ENCODE measurements at places on chromosomes 6 and 20. TPM values are rescaled to one million over a fixed set of nuclear protein-coding genes. Genes with fewer than 3 reads are reported as not detected.

DNA sequence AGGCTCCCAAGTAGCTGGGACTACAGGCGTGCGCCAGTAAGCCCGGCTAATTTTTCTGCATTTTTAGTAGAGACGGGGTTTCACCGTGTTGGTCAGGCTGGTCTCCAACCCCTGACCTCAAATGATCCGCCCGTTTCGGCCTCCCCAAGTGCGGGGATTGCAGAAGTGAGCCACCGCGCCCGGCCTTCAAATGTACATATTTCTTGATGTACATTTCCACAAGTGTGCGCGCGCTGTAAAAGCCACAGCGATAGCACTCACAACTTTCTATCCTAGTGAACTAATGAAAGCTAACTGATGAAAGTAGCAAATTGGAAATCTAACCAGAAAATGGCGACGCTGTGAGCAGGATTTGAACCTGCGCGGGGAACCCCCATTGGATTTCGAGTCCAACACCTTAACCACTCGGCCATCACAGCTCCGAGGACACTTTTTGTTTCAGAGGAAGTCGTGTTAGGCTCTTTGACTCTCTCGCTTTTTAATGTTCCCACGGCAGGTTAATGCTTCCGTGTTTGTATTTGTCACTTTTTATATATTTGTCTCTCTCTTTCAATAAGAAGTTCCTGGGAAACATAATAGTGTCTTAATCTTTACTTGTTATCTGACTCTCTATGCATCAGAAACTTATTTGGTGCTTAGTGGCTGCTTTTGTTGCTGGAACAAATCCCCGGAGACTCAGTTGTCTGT, 199.4 kb upstream of the ZNF184 start:
- peaks cover 92% of the 10 kb centered on the region for H3K27me3 ChIP-seq
- H3K36me3 ChIP-seq, result no peaks in the 10 kb centered on the region
- H3K4me3 ChIP-seq, result peak overlapping the region; percentile 58
- DNase-seq, result peak; percentile 88
- no peak overlapping the region for H3K27ac ChIP-seq

DNA sequence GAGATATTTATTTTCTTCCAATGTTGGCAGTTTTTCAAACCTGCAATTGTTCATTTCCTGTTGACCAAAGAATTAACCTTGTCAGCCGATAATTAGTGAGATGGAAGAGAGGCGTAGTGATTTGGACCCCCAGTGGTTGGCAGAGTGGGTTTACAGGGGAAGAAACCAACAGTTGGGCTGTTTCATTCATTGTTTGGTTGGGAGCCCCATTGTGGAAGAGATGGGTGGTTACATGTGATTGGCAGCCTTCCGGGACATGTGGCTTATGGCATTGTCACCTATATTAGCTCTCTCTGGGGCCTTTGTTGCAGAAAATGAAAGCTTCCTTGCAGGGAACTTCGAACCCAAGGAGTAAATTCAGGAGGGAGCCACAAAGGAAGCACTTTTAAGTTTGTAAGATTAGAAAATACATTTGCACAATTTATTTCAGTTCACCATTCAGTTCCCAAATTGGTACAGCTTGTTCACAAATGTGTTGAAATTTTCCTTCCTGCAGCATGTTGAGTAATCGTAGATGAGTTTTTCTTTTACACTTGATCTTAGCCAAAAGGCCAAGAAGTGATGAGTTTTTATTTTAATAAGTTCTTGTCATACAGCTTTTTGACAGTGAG, 50.3 kb upstream of the CDKAL1 start:
- peaks cover 27% of the 10 kb centered on the region for H3K36me3 ChIP-seq
- peak overlapping the region; percentile 16 for H3K4me3 ChIP-seq
- H3K27ac ChIP-seq, result peak overlapping the region; percentile 87
- peak; percentile 78 for DNase-seq

DNA sequence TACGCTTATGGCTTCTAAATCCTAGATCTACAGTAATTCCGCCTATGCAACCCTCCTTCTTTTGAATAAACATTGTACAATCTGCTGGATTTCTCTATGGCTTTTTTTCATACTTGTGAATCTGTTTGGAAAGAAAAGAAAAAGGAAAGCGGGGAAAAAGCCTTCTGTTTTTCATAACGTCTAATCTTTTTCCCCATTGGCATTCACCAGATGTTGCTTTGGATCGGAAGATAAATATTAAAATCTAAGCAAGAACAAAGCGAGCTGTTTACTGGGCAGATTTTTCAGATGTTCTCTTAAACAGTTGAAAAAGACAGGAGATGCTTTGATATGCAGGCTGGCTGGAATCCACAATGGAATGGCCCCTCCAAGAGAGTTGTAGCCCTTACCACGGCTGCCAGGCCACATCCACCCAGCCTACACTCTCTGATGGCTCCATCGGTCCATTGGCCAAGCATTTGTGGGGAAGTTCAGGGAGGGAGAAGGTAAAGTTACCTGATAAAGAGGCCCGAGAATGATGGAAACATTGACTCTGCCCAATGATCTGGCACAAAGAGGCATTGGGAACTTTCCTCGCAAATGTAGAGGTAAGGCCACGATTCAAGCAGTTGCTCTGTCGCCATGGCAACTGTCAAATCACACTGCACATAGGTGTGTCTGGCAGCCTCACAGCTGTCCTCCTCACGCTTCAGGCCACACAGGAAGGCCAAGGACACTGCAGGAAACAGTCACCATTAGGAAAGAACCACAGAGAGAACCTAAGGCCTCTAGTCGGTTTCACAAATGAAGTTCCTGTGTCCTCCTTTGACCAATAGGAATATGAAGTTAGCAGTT, 70.3 kb downstream of the PKHD1 start:
- no peaks in the 10 kb centered on the region for H3K36me3 ChIP-seq
- no peak overlapping the region for H3K4me3 ChIP-seq
- DNase-seq, result peak; percentile 24
- no peaks in the 10 kb centered on the region for H3K27me3 ChIP-seq
- peaks cover 8% of the 10 kb centered on the region for H3K4me1 ChIP-seq
- H3K27ac ChIP-seq, result no peak overlapping the region

- no peaks in the 10 kb centered on the region for H3K4me1 ChIP-seq
- H3K4me3 ChIP-seq, result no peak overlapping the region
- H3K36me3 ChIP-seq, result no peaks in the 10 kb centered on the region
Measured at GRCh38 chr6:166786704-166787293, 159.7 kb upstream of the RPS6KA2 start.

DNA sequence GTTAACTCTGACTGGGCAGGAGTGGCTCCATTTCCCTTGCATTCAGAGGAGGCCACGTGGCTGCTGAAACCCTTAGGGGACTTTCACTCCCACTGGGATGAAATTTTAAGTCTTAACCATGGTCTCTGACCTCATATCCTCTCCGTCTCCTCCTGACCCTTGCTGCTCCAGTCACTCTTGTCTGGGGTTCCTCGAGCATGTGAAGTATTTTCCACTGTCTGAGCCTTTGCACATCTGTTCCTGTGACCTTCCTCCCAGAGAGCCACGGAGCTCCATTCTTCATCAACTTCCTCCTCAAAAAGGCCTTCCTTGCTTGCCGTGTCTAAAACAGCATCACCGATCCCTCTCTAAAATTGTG, 153.0 kb upstream of the UST start:
- H3K27me3 ChIP-seq, result no peaks in the 10 kb centered on the region
- no peak overlapping the region for H3K4me3 ChIP-seq
- no peak for DNase-seq
- peaks cover 3% of the 10 kb centered on the region for H3K4me1 ChIP-seq
- no peaks in the 10 kb centered on the region for H3K36me3 ChIP-seq
- H3K27ac ChIP-seq, result no peak overlapping the region

GRCh38 chr6:34970957-34971356, 81.9 kb downstream of the ANKS1A start:
- no peaks in the 10 kb centered on the region for H3K27me3 ChIP-seq
- DNase-seq, result no peak
- no peak overlapping the region for H3K27ac ChIP-seq
- no peaks in the 10 kb centered on the region for H3K4me1 ChIP-seq
- no peak overlapping the region for H3K4me3 ChIP-seq

Gene ANKS1A
- 25.6 TPM for total RNA-seq

DNA sequence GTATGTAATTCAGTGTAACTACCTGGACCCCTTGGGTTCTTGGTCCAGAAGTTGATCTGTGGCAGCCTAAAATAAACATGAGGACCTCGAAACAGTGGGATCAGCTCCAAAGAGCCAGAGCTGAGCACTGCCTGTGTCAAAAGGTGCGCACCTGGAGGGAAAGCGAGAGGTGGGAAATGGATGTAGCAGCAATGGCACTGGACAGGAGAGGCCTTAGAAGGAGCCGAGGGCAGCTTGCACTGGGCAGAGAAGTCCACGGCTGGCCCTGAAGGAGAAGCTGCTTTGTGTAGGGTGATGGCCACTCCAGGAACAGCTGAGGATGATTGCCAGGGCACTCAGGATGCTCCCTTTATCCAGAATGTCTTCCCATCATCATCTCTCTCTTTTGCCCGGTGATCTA, 213.9 kb upstream of the SNX9 start:
- no peaks in the 10 kb centered on the region for H3K36me3 ChIP-seq
- H3K27ac ChIP-seq, result no peak overlapping the region

DNA sequence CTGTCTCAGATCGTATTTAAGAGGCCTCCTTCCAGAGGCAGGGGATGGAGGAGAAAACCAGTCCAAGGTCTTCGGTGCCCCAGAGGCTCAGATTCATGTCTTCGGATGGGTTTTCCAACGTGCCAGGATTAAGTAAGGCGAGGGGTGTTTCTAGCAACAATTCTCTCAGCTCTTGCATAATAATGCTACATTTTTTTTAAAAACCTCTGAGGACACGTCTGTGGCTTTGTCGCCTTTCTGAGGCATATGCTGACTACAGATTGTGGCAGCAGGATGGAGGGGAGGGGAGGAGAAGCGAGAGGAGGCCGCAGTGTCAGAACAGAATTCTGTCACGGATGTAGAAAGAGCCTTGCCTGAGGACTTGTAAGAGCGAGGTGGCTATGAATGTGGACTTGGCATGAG, 17.7 kb upstream of the CCDC167 start:
- no peaks in the 10 kb centered on the region for H3K36me3 ChIP-seq
- H3K27me3 ChIP-seq, result peaks cover 23% of the 10 kb centered on the region
- H3K27ac ChIP-seq, result no peak overlapping the region
- no peak for DNase-seq
- H3K4me3 ChIP-seq, result no peak overlapping the region

Gene UBE2J1
- total RNA-seq, result 43.0 TPM

Gene TEAD3
- total RNA-seq, result 9.7 TPM

DNA sequence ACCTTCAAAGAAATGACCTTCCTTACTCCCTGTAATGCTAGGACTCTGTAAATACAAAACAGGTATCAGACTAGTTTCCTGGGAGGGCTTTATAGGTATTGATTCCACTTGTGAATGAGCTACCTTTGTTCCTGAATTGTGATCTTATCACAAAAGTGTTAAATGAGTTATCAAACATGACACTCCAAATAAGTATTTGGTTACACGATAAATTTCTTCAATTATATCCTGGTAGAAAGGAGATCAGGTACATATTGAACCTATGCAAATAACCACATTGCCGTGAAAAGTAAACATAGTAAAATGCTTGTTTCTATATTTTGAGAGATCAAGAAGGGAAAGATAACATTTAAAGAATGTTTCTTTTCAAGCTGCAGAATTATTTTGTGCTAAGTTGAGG, 285.3 kb downstream of the HIVEP2 start:
- H3K27me3 ChIP-seq, result no peaks in the 10 kb centered on the region
- H3K4me1 ChIP-seq, result no peaks in the 10 kb centered on the region
- no peak overlapping the region for H3K4me3 ChIP-seq
- H3K36me3 ChIP-seq, result no peaks in the 10 kb centered on the region

GRCh38 chr6:155708100-155708499, 252.5 kb upstream of the NOX3 start:
- no peaks in the 10 kb centered on the region for H3K27me3 ChIP-seq
- H3K27ac ChIP-seq, result no peak overlapping the region
- no peak for DNase-seq
- no peaks in the 10 kb centered on the region for H3K4me1 ChIP-seq

GRCh38 chr6:147000545-147001488, 203.4 kb upstream of the STXBP5 start:
- no peaks in the 10 kb centered on the region for H3K36me3 ChIP-seq
- no peak overlapping the region for H3K4me3 ChIP-seq
- DNase-seq, result no peak
- H3K4me1 ChIP-seq, result no peaks in the 10 kb centered on the region
- H3K27me3 ChIP-seq, result no peaks in the 10 kb centered on the region

GRCh38 chr6:164042212-164042611, 627.7 kb downstream of the QKI start:
- H3K36me3 ChIP-seq, result no peaks in the 10 kb centered on the region
- no peak for DNase-seq
- no peaks in the 10 kb centered on the region for H3K4me1 ChIP-seq
- H3K27me3 ChIP-seq, result no peaks in the 10 kb centered on the region
- H3K27ac ChIP-seq, result no peak overlapping the region

- H3K4me3 ChIP-seq, result no peak overlapping the region
- H3K27me3 ChIP-seq, result no peaks in the 10 kb centered on the region
- DNase-seq, result peak; percentile 38
- H3K27ac ChIP-seq, result no peak overlapping the region
Measured at GRCh38 chr6:158793432-158793831, 25.7 kb downstream of the EZR start.

DNA sequence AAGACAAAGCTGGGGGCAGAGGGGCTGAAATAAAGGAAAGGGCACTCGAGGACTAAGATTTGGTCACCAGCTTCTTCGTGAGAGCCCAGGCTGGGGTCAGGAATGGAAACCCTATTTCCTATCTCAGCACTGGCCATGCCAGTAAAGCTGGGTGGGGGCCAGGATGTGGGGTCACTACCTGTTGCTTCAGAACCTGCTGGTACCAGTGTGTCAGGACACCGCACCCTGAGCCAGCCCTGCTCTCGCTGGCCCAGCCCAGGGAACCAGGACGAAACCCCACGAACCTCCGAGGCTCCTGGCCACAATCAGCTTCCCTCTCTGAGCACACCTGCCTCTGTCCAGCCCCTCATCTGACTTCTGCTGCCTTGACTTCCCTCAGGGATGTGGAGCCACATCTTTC, 2.1 kb downstream of the CDSN start:
- no peak overlapping the region for H3K27ac ChIP-seq
- no peaks in the 10 kb centered on the region for H3K36me3 ChIP-seq
- H3K27me3 ChIP-seq, result no peaks in the 10 kb centered on the region

DNA sequence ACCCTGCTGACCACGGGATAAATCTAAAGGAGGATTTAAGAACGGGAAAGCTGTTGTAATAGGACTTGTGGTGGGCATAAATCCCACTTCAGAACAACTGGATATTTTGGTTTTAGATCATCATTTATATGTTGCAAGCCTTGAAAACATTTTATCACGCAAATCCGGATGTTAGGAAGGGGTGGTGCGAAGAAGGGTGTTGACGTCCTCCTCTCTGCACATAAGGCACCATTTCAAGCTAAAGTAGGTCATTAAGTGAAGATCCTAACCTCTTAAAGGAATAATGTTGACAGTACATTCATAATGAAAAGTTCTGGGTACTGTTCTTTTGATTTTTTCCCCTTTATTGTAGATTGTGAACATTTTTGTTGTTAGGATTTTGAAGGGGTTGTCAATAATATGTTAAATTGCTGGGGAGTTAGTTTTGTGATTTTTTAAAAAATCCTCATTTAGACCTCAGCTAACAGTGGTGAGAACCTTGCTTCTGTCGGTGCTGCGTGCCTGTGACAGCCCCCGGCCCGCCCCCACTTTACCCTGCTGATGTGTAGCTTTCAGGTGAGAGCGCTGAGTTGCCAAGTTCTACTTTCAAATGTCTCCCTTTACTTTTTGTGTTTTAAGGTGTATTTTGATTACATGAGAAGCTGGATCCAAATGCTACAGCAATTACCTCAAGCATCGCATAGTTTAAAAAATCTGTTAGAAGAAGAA, 88.8 kb downstream of the MAP3K4 start:
- H3K27me3 ChIP-seq, result no peaks in the 10 kb centered on the region
- peaks cover 3% of the 10 kb centered on the region for H3K36me3 ChIP-seq
- DNase-seq, result no peak
- no peak overlapping the region for H3K4me3 ChIP-seq
- H3K4me1 ChIP-seq, result no peaks in the 10 kb centered on the region

Gene NMBR
- 0.09 TPM for total RNA-seq
